Midbrain (tissue), 1 donor: ENCODE measurements at places on chromosomes 16 and 17.
A peak's percentile ranks its signal among the peaks of the same experiment; 100 is the strongest.

GRCh38 chr17:17186551-17187505 is 19.3 kb downstream of the PLD6 start:
- no peak for DNase-seq

- no peak for DNase-seq
These were observed 23.3 kb downstream of the CCR7 start for GRCh38 chr17:40541873-40542557.

DNA sequence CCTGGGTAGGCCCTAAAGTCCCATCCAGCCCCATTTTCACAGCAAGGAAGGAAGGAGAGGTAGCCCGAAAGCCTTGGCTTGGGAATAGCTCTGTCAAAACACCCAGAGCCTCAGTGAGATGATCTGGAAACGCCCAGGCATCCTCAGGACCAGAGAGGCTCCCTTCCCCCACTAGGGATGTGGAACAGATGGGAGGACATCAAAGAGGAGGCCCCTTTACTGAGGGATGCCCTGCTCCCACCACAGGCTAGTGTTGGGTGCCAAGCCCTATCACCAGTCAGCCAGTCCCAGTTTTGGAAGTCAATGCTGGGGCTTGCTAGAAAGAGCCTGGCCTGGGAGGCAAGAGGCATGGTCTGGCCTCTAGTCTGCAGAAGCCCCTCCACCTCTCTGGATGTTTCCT is 4.7 kb downstream of the TPPP3 start:
- no peak for DNase-seq

DNA sequence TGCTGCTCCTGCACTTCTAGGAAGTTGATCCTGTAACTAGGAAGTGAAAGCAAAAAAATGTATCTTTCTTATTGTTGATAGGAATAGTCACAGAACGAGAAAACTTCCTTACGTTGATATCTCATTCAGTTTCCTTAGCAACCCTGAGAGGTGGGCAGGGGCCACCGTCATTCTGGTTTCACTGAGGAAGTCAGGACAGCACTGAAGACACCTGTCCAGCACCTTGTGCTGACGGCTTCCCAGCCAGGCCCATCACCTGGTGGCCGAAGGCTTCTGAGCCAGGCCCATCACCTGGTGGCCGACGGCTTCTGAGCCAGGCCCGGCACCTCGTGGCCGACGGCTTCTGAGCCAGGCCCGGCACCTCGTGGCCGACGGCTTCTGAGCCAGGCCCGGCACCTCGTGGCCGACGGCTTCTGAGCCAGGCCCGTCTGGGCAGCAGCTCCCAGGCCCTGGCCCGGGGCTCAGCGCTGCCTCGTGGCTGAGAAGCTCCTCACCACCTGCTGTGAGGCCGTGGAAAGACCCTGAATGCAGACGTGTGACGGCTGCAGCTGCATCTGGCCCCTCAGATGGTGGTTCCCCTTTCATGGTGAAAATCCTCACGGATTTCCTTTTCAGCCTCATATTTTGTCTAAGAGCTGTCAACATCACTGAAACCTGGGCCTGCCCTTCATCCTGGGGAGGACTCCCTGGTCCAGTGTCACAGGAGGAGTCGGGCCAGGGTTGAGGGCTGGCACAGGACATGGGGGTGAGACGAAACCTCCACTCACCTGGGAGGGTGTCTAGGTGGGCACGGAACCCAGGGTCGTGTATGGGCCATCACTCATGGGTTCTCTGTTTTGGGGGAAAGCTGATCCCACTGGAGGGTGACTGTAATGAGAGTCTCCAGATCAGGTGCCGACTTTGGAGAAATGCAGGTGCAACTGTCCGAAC is 33.0 kb upstream of the ZNF750 start:
- no peak for DNase-seq

DNA sequence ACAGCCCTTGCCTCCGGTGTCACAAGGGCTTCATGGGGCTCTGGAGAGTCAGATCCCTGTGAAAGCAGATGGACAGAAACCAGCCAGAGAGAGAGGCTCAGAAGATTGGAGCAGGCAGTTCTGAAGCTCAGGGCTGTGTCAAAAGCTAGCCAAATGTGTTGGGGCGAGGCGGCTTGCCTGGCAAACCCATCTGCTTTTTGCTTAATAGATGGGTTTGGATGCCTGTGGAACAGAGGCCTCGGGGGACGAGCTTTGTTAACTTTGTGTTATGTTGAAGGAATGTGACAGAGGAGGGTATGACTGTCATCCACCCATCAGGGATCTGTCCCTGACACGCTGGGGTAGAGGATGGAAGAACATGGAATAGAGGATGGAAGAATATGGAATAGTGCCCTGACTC is 21.0 kb upstream of the SLC12A3 start:
- DNase-seq: no peak

DNA sequence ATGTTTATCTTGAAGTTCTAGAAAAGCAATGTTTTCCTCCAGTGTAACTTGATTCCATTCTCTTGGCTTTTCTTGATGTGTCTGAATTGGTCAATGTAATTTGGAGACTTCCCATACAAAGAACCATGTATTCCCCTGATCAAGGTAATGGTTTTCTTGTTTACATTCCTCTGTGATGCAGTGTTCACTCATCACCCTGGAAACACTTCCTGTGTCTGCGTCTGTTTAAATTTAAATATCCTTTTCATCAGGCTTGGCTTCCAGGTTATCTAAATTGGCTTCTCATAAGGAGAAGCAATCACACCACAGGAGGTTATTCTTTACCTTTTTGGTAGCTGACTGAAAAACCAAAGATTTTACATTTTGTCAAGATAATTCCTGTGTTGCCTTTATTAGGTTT is 237.3 kb upstream of the WSCD1 start:
- DNase-seq: no peak

DNA sequence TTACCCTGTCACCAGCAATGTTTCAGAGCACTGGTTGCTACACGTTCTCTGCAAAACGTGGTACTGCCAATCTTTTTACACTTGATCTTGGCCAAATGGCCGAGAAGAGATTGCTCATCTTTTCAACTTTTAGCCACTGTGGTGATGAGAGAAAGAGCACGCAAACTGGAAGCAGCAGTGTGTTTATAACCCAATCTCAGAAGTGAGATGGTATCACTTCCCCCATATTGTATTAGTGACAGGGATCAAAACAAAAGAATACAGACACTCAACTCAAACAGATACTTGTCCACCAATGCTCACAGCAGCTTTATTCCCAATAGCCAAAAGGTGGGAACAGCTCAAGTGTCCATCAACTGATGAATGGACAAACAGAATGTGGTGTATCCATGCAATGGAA is 72.1 kb upstream of the FA2H start:
- DNase-seq: no peak

- DNase-seq: no peak
These were observed 120.6 kb downstream of the XYLT1 start for GRCh38 chr16:17350207-17350606.

GRCh38 chr16:14378131-14378551 is 251.9 kb downstream of the PARN start:
- no peak for DNase-seq

DNA sequence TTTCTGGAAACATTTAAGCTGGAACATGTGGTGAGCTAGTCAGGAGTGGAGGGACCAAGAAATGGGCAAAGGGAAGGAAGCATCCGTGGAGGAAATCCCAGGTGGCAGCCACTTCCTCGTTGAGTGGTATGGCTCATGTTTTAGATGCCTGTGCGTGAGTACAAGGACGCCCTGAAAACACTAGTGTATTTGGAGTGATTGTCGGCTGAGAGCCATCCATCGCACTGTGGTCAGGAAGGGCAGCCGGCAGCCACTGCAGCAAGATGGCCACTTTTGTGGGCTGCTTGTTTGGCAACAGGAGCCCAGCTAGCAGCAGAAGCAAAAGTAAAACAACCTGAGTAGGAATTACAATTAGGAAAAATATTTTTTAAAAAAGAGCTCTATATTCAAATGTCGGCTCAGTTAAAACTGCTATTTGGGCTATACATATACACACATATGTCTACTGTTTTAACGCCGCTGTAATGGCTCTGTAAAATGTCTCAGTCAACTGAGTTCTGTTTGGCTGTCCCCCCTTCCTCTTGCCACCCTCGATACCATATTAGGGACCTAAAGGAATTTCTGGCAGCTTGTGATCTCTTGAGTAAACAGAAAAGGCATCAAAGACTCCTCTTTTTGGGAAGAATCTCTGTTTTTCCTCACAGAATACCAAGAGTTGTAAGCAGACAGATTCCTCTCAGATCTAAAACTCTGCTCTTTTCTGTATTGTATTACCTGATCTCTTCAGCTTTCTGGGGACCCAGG is 39.2 kb downstream of the BRD7 start:
- DNase-seq: no peak

DNA sequence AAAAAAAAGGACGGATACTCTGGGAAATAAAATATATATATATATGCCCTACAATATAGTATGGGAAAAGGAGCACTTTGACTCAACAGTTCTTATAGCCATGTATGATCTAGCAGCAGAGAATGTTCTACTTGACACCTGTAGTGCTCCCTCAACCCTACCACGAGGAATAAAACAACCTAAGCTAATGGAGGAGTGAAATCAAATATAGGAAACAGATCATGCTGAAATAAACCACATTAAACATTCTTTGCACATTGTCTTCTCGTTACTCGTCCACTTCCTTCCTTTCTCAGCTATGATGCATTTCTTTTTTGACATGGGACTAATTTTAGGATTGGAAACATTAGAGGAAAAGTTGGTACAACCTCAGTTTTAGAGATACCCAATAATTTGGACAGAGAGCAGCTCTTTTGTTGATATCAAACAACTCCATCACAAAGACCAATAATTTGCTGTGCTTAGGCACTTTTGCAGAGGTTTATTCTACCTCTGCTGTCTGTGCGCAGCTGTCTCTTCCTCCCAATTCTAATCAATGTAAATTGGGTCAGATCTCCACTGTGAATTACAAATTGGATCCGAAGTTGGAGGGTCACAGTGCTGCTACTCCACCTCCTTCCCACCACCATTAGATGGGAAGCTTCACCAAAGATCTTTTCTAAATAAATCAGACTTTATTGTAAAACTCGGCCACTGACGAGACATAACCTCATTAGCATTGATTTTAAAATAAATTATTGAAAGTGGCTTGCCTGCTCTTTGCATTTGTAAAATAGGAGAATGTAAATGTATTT is 65.8 kb downstream of the SNX11 start:
- DNase-seq: no peak

GRCh38 chr16:53908731-53909130 is 204.8 kb downstream of the FTO start:
- DNase-seq: no peak

DNA sequence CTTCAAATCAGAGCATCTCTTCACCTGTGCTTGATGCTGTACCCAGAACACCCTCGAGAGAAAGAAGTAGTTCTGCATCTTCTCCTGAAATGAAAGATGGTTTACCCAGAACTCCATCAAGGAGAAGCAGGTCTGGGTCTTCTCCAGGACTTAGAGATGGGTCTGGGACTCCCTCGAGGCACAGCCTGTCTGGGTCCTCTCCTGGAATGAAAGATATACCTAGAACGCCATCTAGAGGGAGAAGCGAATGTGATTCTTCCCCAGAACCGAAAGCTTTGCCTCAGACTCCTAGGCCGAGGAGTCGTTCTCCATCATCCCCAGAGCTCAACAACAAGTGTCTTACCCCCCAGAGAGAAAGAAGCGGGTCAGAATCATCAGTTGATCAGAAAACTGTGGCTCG is 12.3 kb downstream of the SRRM2 start:
- DNase-seq: no peak

DNA sequence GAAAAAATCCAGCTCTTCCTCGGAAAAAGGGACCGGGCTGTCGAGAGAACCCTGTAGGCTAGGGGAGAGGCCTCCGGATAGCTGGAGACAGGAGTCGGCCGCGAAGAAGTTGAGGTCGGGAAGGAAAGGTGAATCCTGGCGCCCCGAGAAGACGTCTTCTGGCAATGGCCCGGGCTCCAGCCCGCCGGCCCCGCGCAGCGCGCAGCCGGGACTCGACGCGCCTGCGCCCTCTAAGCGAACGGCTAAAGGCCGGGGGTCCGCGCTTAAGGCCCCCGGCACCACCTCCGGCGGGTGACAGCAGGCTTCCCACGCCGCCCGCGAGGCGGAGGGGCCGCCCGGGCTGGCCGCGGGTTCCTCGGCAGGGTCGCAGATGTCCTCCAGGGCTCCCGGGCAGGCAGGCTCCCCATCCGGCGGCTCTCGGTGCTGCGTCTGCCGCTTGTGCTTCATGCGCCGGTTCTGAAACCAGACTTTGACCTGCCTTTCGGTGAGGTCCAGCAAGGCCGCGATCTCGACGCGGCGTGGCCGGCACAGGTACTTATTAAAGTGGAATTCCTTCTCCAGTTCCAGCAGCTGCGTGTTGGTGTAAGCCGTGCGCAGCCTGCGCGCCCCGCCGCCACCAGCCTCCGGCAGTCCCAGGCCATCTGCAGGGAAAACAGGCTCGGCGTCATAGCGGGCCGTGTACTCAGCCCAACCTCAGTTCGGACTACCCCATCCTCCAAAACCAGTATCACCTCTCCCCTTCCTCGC is 1.6 kb downstream of the HOXB2 start:
- no peak for DNase-seq

- DNase-seq: no peak
These were observed 3.7 kb downstream of the TNS4 start for GRCh38 chr17:40497695-40498094.

GRCh38 chr16:52787709-52788108 is 240.8 kb upstream of the TOX3 start:
- no peak for DNase-seq

GRCh38 chr17:79011451-79012147 is 2.0 kb upstream of the CANT1 start:
- DNase-seq: no peak

- no peak for DNase-seq
These were observed 562.4 kb upstream of the CDH11 start for GRCh38 chr16:65684230-65684629.

- DNase-seq: peak; percentile 27
These were observed 38.4 kb upstream of the ARL4D start for GRCh38 chr17:43360376-43360738.

DNA sequence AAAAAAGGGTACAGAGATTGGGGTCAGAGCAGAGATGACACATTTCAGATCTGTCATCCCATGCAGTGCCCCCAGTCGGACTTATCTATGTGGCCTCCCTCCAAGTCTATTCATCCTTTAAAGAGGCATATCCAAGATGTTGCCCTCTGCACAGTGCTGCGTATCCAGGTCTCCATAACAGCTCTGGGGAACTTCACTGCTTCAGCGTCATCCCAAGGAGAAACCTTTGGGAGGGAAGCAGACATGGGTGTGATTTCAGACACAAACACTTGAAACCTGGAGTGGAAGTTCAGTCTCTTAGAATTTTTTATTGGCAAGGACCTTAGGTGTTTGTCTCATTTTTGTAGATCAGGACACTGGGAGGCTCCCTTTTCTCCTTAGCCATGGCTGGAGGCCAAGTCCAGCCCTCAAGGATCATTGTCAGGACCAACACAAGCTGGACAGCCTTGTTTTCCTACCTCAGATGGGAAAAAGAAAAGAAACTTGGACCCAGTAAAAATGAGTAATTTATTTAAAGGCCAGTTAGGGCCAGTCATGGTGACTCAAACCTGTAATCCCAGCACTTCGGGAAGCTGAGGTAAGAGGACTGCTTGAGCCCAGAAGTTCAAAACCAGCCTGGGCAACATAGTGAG is 23.9 kb upstream of the NLK start:
- DNase-seq: no peak
